Activated CD8-positive, alpha-beta memory T cell treated with anti-CD3 and anti-CD28 coated beads, Interleukin-2, amount 10 ng/mL, durations not matched to agents 7 days and 5 days (primary cell): ENCODE measurements at places on chromosomes 4 and X. TPM values are rescaled to one million over a fixed set of nuclear protein-coding genes. Genes with fewer than 3 reads are reported as not detected.

Gene NPY2R
- total RNA-seq: not detected

Gene F8A2
- total RNA-seq: not detected

Gene NLGN3
- total RNA-seq: 0.87 TPM

Gene CLDN22
- total RNA-seq: not detected

Gene TLR6
- 0.77 TPM for total RNA-seq

DNA sequence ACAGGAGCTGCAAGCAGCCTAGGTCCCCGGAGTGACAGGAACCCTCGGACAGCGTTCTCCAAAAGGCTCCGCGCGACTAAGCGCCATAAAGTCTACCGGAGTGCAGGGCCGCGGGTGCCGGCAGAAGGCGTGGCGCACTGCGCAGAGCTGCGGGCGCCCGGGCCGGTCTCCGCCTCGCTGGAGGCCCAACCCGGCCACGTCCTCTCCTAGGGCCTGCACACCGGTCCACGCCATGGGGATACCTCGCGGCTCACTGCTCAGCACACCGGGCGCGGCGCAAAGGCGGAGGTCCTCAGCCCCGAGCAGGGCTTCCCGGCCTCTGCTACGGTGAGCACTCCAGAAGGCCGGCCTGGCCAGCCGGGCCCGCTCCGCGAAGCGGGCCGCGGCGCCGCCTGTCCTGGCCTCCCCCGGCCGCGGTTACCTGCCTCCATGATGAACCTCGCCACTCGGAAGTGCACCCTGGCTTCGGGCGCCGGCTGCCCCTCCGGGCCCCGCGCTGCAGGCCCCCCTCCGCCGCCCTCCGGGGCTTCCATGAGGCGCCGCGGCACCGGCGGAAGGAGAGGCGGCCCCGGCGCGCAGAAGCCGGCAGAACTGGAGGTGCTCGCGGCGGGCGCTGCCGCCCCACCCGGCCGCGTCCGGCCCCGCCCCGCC, at the start of gene CCNQ:
TSS of gene CCNQ (minus strand) at position 599 of the 651 bp plus-strand sequence. CDS start at position 533, 66 bp downstream.
- no peaks in the 10 kb centered on the region for H3K27me3 ChIP-seq
- peaks cover 31% of the 10 kb centered on the region for H3K4me1 ChIP-seq

GRCh38 chr4:126853715-126854114, 779.0 kb upstream of the INTU start:
- no peak overlapping the region for H3K27ac ChIP-seq
- no peaks in the 10 kb centered on the region for H3K36me3 ChIP-seq
- no peaks in the 10 kb centered on the region for H3K27me3 ChIP-seq
- no peak for DNase-seq

DNA sequence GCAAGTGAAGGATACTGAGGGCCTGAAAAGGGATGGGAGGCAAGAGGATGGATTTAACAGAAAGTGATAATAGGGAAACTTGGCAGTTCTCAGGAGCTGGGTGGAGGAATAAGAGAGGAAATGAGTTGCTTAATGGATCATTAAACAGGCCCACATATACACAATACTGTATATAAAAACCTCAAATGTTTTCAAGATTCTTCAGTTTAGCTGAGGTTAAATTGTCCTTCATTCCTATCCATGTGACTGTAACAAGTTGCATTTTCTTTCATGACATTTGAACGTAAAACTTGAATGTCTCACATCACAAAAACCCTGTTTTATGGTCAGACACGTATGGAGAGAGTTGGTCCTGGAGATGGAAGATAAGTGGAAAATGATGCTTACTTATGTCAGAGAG, 76.5 kb upstream of the PLAC8 start:
- H3K4me3 ChIP-seq: no peak overlapping the region
- no peaks in the 10 kb centered on the region for H3K4me1 ChIP-seq
- peaks cover 2% of the 10 kb centered on the region for H3K36me3 ChIP-seq

DNA sequence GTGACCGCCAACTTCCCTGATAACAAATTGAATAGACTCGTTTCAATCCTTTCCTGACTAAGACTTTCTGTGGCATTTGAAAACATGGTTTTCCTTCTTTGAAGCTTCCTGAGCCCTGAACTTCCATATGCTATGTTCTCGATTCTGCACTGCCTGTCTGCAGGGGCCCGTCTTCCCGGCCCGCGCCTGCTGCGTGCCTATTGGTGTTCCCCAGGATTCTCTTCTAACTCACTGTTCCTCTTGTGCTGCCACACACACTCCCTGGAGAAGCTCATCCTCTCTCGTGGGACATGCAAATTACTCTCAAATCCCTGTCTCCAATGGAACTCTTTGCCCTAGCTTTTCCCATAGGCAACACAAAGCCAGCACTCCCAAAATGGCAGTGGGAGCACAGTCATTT, 262.9 kb upstream of the GATB start:
- H3K4me3 ChIP-seq: no peak overlapping the region
- H3K27ac ChIP-seq: no peak overlapping the region
- no peak for DNase-seq

- H3K4me3 ChIP-seq: no peak overlapping the region
- no peaks in the 10 kb centered on the region for H3K4me1 ChIP-seq
- H3K27me3 ChIP-seq: no peaks in the 10 kb centered on the region
- H3K36me3 ChIP-seq: no peaks in the 10 kb centered on the region
- no peak for DNase-seq
These were observed 39.5 kb downstream of the KANTR start for GRCh38 chrX:53133400-53133799.
